ENCODE measurements at places on chromosomes 2 and 18.
A peak's percentile ranks its signal among the peaks of the same experiment; 100 is the strongest.

DNA sequence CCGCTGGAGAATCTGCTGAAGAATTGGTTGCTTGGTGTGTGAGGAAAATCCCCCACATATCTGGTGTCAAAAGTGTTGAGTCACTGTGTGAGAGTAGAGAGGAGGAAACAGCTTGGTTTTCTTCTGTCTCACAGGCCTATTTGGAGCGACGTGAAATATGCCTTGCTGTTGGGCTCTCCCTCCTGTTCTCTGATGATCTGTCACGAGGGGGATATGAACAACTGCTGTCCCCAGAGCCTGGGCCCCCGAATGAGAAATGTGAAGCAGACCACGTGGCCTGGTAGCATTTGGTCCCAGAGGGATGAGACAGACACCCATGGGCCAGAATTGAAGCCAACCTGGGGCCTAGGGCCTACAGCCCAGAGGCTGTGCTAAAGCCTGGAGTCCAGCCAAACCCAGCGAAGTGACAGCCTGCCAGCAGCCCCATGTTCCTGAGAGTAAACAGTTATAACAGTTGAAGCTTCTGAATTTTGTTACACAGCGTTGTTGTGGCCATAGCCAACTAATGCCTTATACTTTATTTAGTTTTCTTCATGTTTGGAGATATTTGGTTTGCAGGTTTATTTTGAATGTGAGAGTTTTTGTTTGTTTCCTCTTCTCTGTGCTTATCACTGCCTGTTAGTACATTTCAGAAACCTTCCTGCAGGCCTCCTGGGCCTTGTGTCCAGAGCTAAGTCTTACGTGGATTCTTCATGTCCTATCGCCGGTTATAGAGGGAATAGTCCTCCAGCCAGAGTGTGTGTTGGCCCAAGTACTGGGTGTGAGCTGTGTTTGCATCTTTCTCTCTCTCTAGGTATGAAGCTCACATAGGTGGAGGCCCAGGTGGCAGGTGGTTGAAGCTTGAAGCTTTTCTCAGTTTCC is 18.7 kb upstream of the COLEC12 start:
- no peak overlapping the region for H3K4me3 ChIP-seq
- H3K27me3 ChIP-seq, result no peaks in the 10 kb centered on the region
- DNase-seq, result peak; percentile 38
- no peaks in the 10 kb centered on the region for H3K4me1 ChIP-seq
- H3K27ac ChIP-seq, result no peak overlapping the region
- no peaks in the 10 kb centered on the region for H3K36me3 ChIP-seq

DNA sequence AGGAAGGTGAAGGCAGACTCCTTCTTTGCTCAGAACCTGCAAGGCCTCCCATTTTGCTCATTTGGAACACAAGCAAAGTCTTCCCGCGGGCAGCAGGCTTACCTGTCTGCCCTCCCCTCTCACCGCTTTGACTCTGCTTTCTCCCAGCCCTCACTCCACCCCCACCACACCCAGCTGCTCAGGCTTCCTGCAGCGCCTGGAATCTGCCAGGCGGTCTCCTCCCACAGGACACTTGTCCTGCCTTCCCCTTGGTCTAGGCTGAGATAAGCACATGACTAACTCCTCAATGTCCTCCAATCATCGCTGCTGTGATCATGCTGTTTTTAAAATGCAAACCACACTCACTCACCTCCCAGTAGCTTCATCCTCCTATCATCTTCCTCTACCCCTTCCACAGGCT is 430.0 kb downstream of the ZNF516 start:
- no peaks in the 10 kb centered on the region for H3K36me3 ChIP-seq
- no peaks in the 10 kb centered on the region for H3K27me3 ChIP-seq
- no peak overlapping the region for H3K4me3 ChIP-seq
- no peak overlapping the region for H3K27ac ChIP-seq
- H3K4me1 ChIP-seq, result no peaks in the 10 kb centered on the region
- DNase-seq, result no peak

GRCh38 chr2:187354661-187355060 is 93.4 kb downstream of the CALCRL start:
- H3K27ac ChIP-seq, result no peak overlapping the region
- H3K27me3 ChIP-seq, result no peaks in the 10 kb centered on the region
- H3K36me3 ChIP-seq, result no peaks in the 10 kb centered on the region
- H3K4me3 ChIP-seq, result no peak overlapping the region
- no peak for DNase-seq

GRCh38 chr2:85011747-85012146 is 40.8 kb downstream of the KCMF1 start:
- H3K36me3 ChIP-seq, result no peaks in the 10 kb centered on the region
- DNase-seq, result no peak
- no peak overlapping the region for H3K27ac ChIP-seq
- no peaks in the 10 kb centered on the region for H3K27me3 ChIP-seq

GRCh38 chr18:49844903-49845302 is 31.6 kb upstream of the ACAA2 start:
- DNase-seq, result no peak
- H3K27me3 ChIP-seq, result no peaks in the 10 kb centered on the region
- no peak overlapping the region for H3K27ac ChIP-seq
- H3K4me1 ChIP-seq, result no peaks in the 10 kb centered on the region
- H3K36me3 ChIP-seq, result no peaks in the 10 kb centered on the region

- no peak overlapping the region for H3K4me3 ChIP-seq
- H3K27me3 ChIP-seq, result no peaks in the 10 kb centered on the region
- no peak for DNase-seq
- H3K27ac ChIP-seq, result no peak overlapping the region
- no peaks in the 10 kb centered on the region for H3K36me3 ChIP-seq
Observed at GRCh38 chr2:122417114-122417513, 661.7 kb downstream of the TSN start.

DNA sequence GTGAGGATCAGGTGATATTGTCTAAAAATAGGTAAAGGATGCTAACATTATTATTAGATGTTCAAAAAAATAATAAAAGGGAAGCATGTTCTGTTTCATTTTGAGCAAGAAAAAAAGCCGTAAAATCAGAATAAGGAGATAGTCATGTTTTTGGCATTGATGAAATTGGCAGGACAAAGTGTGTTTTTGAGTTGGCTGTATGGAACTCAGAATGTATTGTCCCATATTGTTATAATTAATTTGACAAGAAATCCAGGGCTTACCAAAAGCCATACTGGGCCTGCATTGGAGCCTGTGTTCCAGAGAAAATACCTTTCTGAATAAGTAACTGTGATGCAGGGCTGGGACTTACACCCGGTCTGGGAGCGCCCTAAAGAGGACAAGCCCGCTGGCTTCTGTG is 232.0 kb downstream of the AGAP1 start:
- no peak overlapping the region for H3K27ac ChIP-seq
- H3K4me3 ChIP-seq, result no peak overlapping the region
- no peak for DNase-seq
- H3K4me1 ChIP-seq, result peaks cover 3% of the 10 kb centered on the region
- no peaks in the 10 kb centered on the region for H3K36me3 ChIP-seq
- no peaks in the 10 kb centered on the region for H3K27me3 ChIP-seq

DNA sequence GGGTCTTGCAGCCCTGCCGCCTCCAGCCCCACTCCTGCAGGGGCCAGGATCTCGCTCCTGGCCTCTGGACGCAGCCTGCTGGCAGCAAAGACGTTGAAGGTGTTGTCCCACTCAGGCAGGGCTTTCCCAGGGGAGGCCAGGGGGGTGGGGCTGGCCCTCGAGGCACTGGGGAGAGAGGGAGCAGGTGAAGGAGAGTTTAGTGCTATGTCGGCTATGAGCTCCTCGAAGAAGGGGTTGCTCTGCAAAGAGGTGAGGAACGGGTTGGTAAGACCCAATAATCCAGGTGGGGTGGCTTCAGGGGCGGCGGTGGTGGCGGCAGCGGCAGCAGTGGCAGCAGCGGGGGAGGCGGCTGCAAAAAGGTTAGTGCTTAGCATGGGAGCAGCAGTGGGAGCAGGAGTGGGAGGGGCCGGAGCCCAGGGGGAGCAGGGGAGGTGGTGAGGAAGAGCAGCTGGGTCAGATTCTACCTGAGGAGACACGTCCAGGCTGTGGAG is 9.7 kb upstream of the SFXN5 start:
- H3K4me3 ChIP-seq, result no peak overlapping the region
- no peaks in the 10 kb centered on the region for H3K36me3 ChIP-seq
- H3K4me1 ChIP-seq, result no peaks in the 10 kb centered on the region

- no peak for DNase-seq
- no peaks in the 10 kb centered on the region for H3K27me3 ChIP-seq
- H3K4me1 ChIP-seq, result no peaks in the 10 kb centered on the region
- H3K36me3 ChIP-seq, result no peaks in the 10 kb centered on the region
- no peak overlapping the region for H3K27ac ChIP-seq
Observed at GRCh38 chr18:42925036-42925435, 190.4 kb downstream of the RIT2 start.

DNA sequence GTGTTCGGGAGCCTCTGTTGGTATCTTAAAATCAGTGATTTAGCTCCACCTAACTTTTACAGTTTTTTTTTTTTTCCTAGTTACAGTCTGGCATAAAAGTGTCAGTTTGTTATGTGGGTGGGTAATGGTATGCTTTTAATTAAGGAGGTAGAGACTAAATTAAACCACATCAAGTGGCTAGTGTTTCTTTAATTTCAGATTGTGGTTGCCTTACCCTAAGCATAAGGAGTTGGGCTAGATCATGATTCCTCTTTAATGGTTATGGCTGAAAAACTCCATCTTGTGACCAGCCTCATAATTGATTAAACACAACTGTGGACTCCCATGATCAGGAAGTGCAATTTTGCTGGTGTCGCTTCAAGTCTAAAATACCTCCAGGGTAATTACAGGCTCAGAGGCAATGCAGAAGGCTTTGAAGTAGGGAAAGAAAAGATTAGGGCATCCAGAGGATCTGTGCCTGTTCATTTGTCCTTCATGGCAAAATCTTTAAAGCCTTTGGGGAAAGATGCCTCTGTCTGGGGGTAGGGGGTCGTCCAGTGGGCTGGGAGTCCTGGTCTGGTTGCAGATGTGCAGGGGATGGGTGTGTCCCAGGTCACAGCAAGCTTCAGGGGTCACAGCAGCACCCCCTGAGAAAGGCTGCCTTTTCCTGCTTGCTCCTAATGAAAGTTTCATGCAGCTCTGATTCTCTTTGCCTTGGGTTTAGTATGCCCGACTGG is 579.2 kb downstream of the BCL11A start:
- H3K36me3 ChIP-seq, result no peaks in the 10 kb centered on the region
- no peak for DNase-seq
- H3K27ac ChIP-seq, result no peak overlapping the region
- H3K4me3 ChIP-seq, result no peak overlapping the region

DNA sequence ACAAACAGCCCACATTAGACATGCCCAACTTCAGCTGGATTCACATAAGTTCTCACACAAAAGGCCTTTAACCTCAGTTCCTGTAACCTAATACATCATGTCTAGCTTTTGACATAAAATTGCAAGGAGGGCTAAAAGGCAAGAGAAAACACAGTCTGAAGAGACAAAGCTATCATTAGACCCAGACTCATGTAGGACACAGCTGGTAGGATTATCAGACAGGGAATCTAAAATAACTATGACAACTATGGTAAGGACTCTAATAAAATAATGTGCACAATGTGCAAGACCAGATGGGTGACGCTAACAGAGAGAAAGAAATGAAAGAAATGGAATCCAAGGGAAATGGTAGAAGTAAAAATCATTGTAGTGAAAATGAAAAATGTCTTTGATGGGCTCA is 643.2 kb upstream of the RAB6C start:
- H3K4me1 ChIP-seq, result no peaks in the 10 kb centered on the region
- H3K4me3 ChIP-seq, result no peak overlapping the region
- H3K36me3 ChIP-seq, result no peaks in the 10 kb centered on the region
- H3K27ac ChIP-seq, result no peak overlapping the region

GRCh38 chr2:41621563-41621962 is 426.3 kb upstream of the PKDCC start:
- no peaks in the 10 kb centered on the region for H3K27me3 ChIP-seq
- H3K27ac ChIP-seq, result no peak overlapping the region
- no peaks in the 10 kb centered on the region for H3K36me3 ChIP-seq
- no peak overlapping the region for H3K4me3 ChIP-seq
- DNase-seq, result no peak

DNA sequence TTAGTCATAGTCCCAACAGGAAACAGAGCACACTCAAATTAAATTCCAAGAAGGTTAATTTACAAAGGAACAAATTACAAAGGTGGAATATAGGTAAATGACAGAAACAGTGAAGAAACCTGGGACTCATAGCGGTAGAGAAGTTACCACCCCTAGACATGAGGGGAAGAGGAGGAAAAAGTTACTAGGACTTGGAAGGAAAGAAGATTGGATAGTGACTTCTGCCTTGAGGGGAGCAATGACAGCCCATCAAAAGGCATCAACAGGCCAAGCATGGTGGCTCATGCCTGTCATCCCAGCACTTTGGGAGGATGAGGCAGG is 2.4 kb upstream of the PDE11A start:
- H3K27me3 ChIP-seq, result no peaks in the 10 kb centered on the region
- no peak for DNase-seq
- no peak overlapping the region for H3K4me3 ChIP-seq
- no peaks in the 10 kb centered on the region for H3K4me1 ChIP-seq

DNA sequence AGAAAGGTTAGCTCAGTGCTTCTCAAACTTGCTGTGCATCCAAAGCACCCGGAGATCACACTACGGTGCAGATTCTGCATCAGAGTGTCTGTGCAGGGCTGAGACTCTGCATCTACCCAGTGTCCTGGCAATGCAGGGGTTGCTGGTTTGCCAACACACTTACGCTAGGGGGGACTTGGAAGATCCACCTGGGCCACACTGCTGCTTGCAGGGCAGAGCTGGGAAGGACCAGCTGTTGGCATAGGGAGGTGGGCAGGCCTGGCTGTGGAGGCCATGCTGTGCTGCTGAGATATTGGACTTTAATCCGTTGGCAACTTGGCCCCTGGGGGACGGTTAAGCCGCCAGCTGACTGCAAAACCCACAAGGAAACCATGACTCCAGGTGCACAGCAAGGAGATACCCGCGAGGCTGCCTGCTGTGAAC is 397.6 kb upstream of the HS6ST1 start:
- H3K4me1 ChIP-seq, result no peaks in the 10 kb centered on the region
- H3K27me3 ChIP-seq, result no peaks in the 10 kb centered on the region
- H3K36me3 ChIP-seq, result no peaks in the 10 kb centered on the region
- no peak overlapping the region for H3K4me3 ChIP-seq

DNA sequence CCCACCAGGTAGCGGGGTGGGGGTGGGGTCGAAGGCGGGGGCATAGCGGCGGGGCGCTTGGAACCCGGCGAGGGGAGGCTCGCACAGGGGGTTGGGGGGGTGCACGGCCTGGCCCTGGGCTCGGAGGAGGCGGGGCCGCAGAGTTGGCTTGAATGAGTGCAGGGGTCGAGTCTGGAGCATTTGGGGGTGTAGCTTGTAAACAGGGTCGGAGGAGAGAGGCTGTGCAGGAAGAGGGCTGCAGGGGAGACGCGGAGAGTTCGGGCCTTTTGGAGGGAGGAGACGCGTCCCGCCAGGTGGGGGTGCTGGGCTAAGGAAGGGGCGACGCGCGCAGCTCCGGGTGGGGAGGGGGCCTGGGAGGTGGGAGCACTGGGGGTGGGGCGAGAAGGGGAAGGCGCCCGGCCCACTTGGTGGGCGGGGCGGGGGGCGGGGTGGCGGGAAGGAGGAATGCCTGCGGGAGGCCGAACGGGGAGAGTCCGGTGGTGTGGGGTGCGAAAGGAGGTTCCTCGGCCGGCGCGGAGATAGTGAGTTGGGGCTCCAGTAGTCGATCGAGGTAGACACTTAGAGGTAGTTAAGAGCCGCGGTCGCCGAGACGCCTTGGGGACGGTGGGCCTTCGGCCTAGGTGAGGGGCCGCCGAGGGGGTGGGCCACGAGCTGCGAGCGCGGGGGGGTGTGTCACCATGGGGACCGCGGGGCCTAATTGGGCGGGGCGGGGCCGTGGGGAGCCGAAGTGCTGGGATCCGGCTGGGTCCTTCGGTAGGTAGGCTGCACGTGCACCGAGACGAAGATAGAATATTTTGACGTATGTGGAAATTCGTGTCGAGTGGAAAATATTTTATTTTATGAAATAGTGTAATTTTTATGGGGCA is 774 bp downstream of the MSH6 start:
- peak; percentile 85 for DNase-seq
- H3K36me3 ChIP-seq, result no peaks in the 10 kb centered on the region
- H3K4me3 ChIP-seq, result peak overlapping the region; percentile 74
- peaks cover 6% of the 10 kb centered on the region for H3K4me1 ChIP-seq
- peak overlapping the region; percentile 93 for H3K27ac ChIP-seq
